Nucleus accumbens (tissue), 56 donors: ENCODE measurements at places on chromosomes 11 and 22.

- DNase-seq = no peak
These were observed 1.1 kb downstream of the LRP4 start for GRCh38 chr11:46917109-46917761.

DNA sequence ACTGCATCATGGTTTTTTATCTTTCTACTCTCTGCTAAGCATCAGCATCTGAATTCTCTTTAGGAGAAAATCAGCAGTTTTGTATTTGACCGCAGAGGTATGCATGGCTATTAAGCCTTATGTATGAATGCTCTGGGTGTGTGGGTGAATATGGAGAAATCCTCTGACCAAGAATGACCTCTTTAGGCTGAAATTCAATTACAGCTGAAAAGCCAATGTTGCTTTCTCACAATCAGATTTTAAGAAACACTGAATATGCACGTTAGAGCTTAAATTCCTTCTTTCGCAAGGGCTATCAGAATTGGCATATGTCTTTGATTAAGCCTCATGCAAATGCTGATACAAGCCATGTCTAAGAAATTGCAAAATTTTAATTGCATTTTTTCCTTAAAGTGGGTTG lies 43.2 kb downstream of the ARHGAP42 start:
- DNase-seq = no peak

- no peak for DNase-seq
These were observed 154.9 kb upstream of the NAV2 start for GRCh38 chr11:19557720-19558140.

DNA sequence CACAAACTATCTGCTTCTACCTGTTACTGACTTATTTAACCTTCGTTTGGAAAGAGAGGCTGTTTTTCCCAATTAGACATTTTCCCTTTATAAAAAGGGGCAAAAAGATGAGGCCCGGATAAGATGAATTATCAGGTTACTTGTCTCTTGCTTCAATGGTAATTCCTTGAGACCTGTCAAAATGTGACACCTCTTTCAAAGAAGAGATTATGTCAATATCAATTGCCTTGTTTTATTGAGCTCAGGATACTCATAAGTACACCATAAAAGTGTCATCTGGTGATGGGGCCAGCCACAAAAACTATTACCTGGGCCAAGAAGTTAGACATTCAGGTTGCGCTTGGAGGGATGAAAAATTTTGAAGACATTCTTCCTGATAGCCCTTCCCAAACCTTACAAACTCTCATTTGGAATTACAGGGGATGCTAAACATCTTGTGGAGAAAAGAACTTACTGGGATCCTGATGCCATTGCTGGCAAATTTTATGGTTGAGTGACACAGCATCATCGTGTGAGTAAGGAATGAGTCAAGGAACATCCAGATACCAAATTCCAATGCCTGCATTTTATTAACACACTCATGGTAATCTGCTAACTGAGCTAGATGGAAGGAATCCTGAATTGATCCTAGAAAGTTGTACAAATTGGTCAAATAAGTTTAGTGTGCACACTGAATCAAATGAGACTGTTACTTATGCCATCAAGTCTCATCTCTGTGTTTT lies 1071.2 kb downstream of the LRRC4C start:
- no peak for DNase-seq

- DNase-seq = no peak
These were observed 37.0 kb downstream of the CDPF1 start for GRCh38 chr22:46213052-46213451.

GRCh38 chr22:33492210-33492651 lies 428.0 kb downstream of the LARGE1 start:
- DNase-seq = no peak

- DNase-seq = no peak
These were observed 5.9 kb downstream of the RNF215 start for GRCh38 chr22:30381264-30381663.

DNA sequence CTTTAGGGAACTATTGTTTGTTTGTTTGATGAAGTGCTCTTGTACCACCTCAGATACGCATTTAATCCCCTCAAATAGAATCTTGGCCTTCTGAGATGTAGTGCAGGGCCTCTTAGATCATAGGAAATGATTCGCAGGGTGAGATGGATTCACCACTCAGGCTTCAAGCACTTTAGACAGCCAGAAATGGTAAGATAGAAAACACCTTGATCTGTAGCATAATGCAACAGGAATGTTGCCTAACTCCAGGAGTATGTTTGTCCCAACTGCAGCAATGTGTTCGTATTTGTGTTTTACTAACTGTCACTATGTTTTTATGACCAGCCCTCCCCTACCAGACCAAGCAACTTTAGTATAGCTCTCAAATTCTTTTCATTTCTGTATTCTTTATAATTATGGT lies 761.2 kb downstream of the NELL1 start:
- no peak for DNase-seq

GRCh38 chr11:92978271-92979111 lies 9.0 kb downstream of the MTNR1B start:
- peak; percentile 31 for DNase-seq

DNA sequence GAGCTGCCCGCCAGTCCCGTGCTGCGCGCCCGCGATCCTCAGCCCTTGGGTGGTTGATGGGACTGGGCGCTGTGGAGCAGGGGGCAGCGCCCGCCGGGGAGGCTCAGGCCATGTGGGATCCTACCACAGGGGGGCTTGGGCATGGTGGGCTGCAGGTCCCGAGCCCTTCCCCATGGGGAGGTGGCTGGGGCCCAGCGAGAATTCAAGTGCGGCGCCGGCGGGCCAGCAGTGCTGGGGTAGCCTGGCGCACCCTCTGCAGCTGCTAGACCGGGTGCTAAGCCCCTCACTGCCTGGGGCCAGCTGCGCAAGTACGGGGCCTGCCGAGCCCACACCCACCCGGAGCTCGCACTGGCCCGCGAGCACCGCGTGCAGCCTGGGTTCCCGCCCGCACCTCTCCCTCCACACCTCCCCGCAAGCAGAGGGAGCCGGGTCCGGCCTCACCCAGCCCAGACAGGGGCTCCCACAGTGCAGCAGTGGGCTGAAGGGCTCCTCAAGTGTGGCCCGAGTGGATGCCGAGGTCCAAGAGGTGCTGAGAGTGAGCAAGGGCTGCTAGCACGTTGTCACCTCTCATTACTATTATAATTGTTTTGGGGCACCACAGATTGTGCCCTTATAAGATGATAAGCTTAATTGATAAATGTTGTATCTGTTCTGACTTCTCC lies 333.2 kb downstream of the CASP12 start:
- no peak for DNase-seq

DNA sequence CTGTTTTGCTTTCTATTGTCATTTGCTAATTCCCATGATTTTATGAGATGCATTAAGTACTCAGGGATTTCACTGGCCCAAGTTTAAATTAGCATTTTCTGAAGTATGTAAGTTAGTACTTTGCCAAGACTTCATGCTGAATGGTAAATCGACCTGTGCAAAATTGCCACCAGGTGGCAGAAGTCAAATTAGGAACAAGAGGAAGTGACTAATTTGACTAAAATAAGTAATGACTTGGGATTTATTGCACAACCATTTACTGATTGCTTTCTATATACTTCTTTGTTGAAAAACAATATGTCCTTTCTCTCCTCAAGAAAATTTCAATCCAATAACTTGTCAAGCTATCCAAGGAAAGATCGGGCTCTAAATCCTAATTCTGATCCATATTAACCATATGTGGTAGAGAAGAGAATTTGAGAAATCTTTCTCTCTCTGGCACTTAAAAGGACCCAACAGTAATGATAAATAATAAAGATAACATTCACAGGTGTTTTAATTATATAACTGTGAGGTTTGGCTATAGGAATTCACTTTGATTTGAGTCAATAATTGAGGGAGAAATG lies 253.7 kb upstream of the CHORDC1 start:
- no peak for DNase-seq

GRCh38 chr11:65855927-65856363 lies 2.0 kb downstream of the CFL1 start:
- no peak for DNase-seq

- no peak for DNase-seq
These were observed 35.4 kb downstream of the MCHR1 start for GRCh38 chr22:40714499-40715337.

- no peak for DNase-seq
These were observed 12.8 kb downstream of the FBXO7 start for GRCh38 chr22:32487461-32487860.

DNA sequence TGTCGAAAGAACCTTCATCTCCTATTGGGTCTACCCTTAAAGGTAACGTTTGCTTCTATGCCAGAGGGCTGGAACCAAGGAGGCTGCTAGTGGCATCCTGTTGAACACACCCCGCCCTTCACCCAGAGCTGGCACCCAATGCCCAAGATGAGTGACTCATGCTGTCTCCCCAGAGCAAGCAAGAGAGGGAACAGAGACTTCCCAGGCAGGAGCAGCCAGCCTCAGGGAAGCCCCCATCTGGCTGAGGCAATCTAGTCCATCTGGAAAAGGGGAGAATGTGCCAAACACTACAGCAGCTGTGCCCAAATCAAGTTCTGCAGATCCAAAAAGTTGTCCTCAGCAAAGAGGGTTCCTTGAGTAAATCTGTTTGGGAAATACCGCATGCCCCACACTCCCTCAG lies 91.9 kb upstream of the TP53I11 start:
- no peak for DNase-seq

- no peak for DNase-seq
These were observed 20.1 kb upstream of the SPINDOC start for GRCh38 chr11:63793161-63793560.

DNA sequence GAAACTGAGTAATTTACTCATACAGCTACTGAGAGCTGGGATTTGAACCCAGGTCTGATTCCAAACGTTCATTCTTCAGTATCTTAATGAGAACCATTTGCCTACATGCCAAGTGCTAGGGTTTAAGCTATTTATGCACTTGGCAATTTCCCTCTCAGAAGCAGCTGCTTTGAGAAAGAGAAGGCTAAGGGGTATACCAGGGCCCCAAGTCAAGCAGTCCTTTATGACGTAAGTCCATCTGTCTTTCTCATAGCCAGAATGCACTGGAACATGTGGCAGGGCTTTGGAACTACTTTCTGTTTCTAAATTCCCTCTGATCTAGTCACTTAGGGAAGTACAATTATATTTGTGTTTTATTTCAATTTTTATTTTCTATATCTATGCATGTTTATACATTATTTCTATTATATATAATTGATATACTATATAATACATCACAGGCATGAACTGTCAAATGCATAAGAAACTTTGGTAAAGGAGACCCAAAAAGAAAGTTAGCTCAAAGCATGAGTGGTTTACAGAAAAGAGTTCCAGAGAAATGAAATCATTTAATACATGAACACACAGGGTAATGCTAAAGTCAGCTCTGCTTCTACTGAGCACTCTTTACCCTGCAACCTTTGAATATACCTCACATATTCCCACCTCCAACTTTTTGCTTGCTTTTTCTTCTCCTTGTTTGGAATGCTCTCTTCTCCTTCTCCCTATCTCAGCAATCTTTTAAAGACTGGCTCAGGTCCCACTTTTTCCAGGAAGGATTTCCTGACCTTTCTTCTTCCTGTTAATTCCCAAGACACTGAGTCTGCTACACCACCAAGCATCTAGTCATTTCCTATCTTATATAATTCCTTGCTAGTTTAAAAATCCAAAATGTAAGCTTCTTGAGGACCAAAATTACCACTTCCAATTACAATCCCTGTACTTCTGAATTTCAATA lies 80.5 kb upstream of the GDPD4 start:
- DNase-seq = no peak

DNA sequence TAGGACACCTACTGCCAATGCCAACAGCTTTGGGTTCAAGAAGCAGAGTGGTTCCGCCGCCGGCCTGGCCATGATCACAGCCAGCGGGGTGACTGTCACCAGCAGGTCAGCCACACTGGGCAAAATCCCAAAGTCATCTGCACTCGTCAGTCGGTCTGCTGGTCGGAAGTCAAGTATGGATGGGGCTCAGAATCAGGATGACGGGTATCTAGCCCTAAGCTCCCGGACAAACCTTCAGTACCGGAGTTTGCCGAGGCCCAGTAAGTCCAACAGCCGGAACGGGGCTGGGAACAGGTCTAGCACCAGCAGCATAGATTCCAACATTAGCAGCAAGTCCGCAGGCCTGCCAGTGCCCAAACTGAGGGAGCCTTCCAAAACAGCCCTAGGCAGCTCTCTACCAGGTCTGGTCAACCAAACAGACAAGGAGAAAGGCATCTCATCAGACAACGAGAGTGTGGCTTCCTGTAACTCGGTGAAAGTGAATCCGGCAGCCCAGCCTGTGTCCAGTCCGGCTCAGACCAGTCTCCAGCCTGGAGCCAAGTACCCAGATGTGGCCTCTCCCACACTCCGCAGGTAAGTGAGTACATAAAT lies 115.1 kb downstream of the DBX1 start:
- DNase-seq = no peak

DNA sequence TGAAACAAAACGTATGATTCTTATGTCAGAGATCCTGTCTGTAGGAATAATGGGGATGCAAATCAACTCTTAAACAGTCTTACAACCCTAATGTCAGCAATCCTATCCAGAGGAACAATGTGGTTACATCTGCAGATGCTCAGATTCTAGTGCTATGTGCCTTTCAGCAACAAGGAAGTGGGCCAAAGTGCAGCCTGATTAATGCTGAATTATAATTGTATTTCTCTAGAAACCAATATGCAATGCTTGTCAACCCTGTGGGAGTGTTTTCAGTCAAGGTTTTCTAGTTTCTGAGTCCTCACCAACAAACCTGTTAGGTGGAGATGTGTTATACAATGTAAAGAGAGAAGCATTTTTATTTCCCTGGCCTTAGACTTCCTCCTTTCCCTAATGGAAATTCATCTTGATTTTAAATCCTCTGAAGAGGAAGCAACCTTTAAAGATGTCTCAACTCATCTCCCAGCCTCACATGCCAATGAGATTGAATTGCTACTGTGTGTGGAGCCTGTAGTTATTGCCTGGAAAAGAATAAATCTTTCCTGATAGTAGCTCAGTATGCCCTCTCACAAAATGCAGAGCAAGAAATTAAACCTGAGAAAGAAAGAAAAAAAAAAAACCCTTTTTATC lies 26.2 kb upstream of the TMEM123 start:
- no peak for DNase-seq

DNA sequence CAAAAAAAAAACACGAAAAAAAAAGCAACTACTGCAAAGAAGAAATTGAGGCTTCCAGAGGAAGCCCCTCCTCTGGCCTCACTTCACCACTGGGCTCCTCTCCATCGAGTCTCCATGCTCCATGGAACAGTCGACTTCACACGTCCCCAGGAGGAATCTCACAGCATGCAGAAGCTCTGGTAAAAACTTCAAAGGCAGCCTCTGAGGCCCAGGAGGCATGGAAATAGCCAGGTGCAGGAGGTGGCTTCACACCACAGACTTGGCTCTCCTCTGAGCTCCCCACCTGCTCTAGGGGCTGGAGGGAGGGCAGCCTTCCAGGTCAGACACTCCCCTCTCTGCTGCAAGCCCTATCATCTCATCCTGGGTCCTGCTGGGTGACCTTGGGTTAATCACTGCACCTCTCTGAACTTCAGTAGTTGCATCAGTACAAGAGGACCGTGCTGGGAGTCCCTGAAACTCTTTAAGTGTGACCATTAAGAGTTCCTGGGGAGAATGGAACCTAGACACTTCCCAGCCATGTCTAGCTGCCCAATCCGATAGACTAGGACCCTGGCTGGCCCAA lies 8.2 kb downstream of the PDE2A start:
- no peak for DNase-seq
